ENCODE measurements at places on chromosomes 6 and 20.

- no peak for DNase-seq
Observed at GRCh38 chr6:93586306-93586705, 166.9 kb upstream of the EPHA7 start.

DNA sequence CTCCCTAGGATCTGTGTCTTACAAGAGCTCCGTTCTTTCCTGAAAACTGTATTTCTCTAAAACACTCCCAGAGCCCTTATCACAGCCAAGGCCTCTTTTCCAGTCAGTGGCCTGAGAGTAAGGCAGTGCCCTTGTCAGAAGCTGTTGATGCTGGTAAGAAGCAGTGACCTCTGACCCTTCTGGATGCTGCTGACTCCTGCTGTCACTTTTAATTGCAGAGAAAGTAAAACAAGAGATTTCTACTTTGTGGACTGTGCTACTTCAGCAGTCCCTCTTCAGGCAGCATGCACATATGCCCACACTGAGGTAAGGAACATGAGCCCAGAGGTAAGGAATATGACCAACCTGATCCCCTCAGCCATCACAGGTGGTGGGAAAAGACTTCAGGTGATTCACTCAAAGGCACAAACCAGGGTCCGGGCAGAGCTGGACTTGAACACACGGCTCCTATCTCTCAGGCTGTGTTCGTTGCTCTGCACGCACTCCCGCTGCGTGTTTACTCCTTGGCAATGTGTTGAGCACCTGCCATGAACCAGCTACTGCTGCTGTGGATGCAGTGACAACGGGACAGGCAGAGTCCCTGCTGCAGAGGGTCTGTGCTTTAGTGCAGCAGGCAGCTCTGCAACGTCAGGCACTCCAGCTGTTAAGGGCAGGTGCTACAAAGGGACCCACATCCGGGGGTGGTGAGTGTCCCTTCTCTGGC, 201.9 kb upstream of the CST7 start:
- no peak for DNase-seq

DNA sequence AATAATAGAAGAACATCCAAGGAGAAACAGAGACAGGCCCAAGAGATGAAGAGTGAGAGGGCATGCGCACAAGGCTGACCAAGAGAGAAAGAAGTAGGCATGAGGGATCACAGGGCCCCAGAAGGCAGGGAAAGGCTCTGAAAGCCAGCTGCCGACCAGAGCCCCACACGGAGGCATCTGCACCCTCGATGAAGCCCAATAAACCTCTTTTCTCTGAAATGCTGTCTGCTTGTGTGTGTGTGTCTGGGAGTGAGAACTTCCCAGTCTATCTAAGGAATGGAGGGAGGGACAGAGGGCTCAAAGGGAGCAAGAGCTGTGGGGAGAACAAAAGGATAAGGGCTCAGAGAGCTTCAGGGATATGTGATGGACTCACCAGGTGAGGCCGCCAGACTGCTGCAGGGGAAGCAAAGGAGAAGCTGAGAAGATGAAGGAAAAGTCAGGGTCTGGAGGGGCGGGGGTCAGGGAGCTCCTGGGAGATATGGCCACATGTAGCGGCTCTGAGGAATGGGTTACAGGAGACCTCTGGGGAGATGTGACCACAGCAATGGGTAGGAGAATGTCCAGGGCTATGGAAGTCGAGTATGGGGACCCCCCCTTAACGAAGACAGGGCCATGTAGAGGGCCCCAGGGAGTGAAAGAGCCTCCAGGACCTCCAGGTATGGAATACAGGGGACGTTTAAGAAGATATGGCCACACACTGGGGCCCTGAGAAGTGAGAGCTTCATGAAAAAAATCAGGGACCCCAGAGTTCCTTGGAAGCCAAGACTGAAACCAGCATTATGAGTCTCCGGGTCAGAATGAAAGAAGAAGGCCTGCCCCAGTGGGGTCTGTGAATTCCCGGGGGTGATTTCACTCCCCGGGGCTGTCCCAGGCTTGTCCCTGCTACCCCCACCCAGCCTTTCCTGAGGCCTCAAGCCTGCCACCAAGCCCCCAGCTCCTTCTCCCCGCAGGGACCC, 981 bp upstream of the TNF start:
- DNase-seq: no peak

- DNase-seq: no peak
Observed at GRCh38 chr6:108592371-108593337, 31.9 kb downstream of the FOXO3 start.

GRCh38 chr20:15618912-15619311, 954.3 kb downstream of the KIF16B start:
- DNase-seq: no peak

DNA sequence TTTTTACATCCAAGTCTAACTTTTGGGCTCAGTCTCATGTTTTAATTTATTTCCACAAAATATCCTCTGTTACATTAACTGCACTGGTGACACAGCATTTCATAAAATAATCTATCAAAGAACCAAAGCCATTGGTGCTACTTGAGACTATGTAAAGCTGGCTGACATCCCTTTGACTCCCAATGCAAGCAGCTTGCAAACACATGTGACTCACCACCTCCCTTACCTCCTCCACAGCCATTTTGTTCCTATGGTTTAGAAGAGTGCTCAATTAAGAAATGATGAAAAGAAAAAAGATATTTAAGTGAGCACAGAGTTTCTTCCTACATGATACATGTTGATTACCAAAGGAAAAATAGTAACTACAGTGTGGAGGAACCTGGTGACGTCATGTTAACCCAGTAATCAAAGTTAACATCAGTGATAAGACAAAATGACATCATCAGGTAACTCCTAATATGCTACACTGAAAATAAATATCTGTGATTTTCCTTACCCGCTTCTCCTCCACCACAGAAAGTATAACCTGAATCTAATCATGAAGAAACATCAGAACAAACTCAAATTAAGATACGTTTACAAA, 53.3 kb upstream of the LGSN start:
- DNase-seq: no peak

- DNase-seq: no peak
Observed at GRCh38 chr6:89073014-89073620, 7.4 kb upstream of the PNRC1 start.

DNA sequence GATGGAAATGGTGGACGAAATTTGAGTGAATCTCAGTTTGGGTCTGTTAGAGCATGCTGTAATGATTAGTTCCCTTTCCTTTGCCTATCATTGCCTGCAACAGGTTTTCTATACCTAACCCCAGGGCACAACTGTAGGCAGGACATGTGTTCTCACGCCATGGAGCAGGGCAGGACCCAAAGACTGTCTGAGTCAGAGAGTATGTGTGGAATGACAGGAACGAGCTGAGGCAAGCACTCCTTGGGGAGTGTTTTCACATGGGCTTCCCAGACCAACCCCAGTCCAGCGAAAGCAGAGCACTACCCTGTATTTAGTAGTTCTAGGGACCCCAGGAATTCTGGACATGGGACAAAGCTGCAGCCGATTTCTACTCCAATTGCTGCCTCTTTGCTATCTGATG, 234.2 kb downstream of the HACE1 start:
- no peak for DNase-seq

DNA sequence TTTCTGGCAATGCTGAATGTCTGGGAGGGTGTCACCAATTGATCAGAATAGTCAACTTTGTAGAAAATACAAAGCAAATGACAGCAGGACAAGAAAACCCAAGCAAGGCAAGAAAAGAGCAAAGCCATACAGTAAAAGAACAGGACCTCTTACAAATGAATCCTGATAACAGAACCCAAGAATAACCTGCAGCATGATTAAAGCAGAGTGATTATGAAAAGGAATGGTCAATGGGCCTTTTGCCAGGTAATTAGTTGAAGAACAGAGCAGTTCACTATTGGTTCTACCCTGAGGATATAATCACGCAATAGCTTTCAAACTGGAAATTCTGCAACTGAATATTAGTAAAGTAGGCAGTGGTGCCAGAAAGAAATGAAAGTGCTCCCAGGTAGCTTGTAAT, 319.8 kb downstream of the FRK start:
- no peak for DNase-seq
